Activated T-helper 1 cell treated with anti-CD3 and anti-CD28 coated beads, Interleukin-2, amount 50 U/mL, for 16 hours (primary cell): ENCODE measurements at places on chromosomes 2 and 18.

DNA sequence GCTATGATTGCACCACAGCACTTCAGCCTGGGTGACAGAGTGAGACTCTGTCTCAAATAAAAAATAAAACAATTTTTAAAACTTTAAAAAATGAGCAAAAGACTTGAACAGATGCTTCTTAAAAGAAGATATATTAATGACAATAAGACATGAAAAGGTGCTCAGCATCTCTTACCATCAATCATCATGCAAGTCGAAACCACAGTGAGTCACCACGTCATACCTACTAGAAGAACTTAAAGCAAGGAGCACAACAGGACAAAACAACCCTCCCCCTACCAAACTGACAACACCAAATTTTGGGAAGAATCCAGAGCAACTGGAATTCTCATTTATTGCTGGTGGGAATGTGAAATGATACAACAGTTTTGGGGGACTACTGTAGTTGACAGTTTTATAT lies 251.6 kb downstream of the BCL2 start:
- no peak for DNase-seq

DNA sequence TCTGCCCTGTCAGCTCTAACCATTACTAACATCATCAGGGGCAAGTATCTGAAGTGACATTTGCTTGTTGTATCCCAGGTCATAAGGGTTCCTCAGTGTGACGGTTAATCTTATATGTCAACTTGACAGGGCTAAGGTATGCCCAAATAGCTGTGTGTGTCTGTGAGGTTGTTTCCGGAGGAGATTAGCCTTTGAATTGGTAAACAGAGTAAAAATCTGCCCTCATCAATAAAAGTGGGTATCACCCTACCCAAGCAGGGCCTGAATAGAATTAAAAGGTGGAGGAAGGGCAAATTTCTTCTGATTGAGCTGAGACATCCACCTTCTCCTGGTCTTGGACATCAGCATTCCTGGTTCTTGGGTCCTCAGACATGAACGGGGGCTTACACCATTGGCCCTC lies 12.8 kb upstream of the TGFA start:
- no peak for DNase-seq

DNA sequence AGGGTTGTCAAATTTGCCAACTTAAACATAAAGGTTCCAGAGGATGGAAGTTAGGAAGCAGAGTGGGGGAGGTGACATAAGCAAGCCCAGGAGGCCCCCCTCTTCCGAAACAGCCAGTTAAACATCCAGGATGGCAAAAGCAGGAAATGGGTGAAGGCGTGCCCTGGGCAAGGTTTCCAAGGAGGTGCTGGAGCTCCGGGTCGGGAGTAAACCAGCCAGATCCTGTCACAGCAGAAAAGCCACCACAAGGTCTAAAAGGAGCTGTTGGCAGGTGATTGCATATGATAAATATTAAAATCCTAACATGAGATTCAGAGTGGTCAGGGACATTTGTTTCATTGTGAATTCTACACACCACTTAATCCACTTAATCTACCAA lies 572.2 kb upstream of the SALL3 start:
- no peak for DNase-seq

DNA sequence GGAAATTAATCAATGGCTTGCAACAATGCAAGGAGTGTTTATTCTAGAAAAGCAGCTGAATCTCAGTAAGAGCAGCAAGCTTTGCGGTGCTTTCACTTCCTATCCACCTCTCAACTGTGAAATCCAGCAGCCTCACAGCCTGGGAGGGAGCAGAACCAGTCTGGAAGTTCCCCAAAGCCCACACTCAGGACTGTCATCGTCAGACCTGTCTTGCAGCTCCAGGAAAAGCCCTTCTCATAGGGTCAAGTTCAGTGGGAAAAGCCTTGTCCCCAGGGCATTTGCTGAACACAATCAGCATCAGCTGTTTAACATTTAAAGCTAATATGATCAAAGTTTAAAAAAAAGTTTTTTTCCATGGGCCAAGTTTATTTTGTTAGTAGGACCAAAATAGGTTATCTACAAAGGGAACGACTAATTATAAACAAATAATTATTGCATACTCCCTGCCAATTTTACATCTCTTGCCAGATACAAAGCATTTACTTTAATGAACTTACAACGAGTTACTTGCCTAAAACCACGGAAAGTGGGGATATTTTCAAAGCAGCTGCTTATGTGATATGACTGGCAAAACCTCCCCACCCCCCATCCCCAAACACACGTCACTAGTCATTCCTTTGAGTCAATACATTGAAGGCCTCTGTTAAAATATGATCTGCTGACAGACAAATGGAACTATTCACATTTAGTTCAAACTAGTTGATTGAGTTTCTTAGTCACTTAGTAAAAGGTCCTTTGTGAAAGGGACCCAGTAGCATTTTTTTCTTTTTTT lies 36.8 kb downstream of the PARD6G start:
- DNase-seq, result no peak

- no peak for DNase-seq
These were observed 65.4 kb downstream of the LDAH start for GRCh38 chr2:20757405-20758090.

- DNase-seq, result no peak
These were observed 427.7 kb upstream of the LYPD1 start for GRCh38 chr2:133097666-133098065.

DNA sequence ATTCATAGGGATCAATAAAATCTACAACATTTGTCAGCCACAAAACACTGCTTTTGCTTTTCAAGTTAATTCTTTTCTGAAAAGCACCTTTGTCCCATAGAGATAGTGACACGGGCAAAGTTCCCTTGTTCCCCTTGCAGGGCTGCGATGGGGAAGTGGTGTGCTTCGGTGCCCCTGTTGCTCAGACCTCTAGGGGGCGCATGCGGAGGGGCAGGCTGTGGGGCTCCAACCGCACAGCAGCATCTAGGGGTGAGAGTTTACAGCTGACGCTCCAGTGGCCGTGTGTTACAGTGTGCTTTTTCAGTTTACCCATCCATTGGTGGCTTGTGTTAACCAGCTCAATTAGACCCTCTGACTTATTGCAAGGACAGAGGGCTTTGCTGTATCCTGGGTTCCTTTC lies 1432.2 kb upstream of the ACVR2A start:
- DNase-seq, result no peak

- no peak for DNase-seq
These were observed 332.8 kb upstream of the UBE2E3 start for GRCh38 chr2:180647621-180648020.

DNA sequence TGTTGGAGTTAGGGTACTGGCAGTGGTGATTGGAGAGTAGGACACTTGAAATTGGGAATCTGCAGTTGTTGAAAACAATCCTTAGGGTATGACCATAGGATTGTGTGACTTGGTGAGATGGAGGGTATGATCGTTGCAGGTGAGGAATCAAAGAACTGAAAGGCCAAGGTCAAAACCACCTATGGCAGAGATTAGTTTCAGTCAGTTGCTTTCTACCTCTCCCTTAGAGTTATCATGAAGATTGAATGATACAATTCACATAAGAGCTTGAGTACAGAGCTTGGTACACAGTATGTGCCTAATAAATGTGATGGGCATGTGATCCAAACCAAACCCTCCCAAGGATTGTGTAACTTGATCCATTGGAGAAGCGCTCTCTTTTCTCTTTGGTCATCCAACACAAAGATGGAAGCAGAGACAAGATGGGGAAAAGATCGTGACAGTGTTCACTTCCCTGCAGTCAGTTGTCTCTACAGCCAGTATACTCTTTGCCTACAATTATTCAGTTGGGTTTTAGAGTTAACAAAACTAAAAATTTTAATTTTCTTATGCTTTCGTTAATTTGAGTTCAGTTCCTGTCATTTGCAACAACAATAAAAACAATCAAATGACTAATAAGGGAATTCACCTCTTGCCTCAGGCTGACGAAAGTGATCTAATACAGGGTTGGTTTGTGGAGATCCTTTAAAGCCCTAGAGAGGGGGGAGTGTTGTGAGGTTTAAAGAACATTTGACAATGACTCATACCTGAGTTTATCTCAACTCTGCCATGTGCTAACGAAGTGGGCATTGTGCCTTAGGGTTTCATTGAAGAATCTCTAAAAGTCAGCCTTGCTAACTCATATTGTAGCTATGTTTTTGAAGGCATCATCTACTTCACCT lies 14.8 kb upstream of the SMAD2 start:
- no peak for DNase-seq

GRCh38 chr2:46717344-46718121 lies 198.1 kb downstream of the MCFD2 start:
- DNase-seq, result no peak

DNA sequence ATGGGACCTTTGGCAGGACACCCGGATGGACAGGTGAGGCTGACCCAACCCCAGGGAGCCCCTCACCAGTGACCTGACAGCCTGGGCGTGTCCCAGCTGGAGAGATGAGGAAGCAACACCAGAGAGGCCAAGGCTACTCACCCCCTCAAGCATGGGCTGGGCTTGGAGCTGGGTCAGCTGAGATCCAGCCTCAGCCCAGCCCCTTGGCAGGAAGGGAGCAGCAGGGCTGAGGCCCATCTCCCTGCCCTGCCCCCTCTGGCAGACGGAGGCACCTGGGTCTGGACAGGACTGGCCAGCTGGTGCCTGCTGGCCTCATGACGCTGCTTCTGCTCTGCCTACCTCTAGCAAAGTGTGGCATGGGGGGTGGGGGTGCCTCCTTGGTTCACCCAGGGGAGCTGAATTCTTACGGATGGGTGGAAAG lies 37.8 kb downstream of the HS6ST1 start:
- no peak for DNase-seq

DNA sequence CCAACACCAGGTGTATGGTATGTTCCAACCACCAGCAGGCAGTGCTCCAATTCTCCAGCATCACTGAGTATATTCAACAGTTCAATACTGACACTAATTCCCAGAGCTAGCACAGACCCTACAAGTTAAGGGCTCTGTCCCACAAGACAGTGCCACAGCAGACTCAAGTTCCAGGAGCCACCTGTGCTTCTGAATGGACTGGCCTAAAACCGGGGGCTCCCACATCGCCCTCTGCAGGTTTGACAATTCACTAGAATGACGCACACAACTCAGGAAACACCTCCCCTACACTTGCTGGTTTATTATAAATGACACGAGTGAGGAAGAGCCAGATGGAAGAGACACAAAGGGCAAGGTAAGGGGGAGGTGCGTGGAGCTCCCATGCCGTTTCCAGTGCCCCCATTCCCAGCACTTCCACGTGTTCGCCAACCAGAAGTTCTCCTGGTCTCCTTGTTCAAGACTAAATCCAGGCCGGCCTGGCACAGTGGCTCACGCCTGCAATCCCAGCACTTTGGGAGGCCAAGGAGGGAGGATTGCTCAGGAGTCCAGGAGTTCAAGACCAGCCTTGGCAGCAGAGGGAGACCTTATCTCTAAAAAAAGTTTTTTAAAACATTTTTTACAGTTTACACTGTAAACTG lies 12.2 kb upstream of the ATP6V1B1 start:
- no peak for DNase-seq

DNA sequence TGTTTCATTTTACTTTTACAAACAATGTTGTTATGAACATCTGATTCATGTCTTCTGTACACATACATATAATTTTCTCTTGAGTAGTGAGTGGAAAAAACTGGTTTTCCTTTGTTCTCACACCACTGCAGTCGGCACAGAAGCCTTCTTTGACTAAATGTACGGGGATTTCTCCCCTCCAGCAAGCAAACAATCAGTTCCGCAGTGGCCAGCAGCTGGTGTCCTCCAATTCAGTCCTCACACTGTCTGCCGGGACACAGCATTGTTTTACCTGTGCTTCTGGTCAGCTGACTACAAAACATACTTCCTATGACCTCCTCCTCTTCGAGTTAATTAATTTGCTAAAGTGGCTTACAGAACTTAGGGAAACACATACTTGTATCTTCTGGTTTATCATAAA lies 202.8 kb downstream of the WDR7 start:
- DNase-seq, result no peak

DNA sequence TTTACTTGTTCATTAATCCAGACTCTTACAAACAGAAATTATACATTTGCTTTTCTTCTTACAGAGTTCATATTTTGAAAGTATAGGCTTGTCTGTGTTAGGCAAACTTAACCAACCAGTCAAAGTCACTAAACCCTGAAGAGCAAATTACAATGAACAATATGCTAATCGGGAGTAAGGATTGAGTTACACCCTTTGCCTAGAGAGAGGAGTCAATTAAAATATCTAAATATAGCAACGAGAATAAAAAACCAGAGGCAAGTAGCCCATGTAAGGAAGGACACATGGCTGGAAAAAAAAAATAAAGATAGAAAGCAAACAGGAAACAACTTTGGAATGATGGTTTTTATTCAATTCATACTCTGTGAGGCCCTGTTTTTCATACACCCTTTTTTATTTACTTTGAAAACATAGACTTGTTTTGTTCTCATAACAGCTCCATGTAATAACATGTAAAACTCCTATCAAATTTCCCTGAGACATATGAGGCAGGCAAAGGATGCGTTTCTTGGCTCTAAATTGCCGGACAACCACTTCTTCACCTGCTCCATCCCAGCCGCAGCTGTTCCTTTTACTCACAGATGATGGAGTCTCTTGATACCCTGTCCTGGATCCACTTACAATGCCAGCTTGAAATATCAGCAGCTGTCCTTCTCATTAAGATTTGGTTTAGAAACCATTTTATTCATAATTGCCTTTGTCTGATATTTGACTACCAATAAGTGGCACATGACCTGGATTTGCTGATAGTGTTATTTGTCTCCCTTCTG lies 767.7 kb upstream of the GCFC2 start:
- no peak for DNase-seq

- no peak for DNase-seq
These were observed 30.4 kb downstream of the UPP2 start for GRCh38 chr2:158131919-158132566.

DNA sequence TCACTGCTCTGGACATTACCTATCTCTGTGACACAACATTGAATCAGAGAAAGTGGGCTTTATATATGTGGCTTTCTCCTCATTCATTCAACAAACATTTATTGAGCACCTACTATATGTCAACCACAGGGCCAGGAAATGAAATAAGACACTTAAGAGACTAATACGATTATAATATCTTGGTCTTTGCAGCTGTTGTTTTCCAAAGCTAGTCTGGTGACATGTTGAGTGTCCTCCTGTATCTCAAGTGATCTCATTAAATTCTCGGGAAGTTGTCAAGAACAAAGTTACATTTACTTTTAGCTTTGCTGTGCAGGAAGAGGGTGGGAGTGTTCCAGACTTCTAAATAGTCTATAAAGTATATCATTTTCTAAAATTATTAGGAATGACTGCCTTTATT lies 164.6 kb upstream of the SP5 start:
- no peak for DNase-seq

DNA sequence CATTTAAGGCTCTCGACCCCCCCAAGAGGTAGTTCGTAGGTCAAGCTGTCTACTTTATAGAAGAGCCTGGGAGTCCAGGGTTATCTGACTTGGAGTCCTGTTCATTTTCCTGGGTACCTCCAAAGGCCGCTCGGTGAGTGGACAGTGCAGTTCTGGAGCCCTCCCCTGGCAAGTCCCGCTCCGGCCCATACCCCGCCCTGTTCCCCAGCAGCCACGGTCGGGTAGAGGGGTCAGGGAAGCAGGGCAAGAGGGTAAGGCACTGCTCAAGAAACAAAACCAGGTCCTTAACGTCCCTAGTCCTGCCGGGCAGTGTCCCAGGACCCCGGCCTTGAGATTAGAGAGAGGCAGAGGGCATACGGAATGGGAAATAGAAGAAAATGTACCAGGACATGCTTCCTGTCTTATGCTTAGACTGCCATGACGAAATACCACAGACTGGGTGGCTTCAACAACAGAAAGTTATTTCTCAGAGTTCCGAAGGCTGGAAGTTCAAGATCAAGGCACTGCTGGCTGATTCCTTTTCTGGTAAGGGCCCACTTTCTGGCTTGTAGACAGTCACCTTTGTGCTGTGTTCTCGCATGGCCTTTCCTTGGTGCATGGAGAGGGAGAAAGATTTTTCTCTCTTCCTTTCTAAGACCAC lies 5.4 kb upstream of the HPCAL1 start:
- DNase-seq, result no peak

- DNase-seq, result no peak
These were observed 1009.6 kb upstream of the DDX18 start for GRCh38 chr2:116804901-116805300.
